ENCODE measurements at places on chromosomes 12 and 14.

DNA sequence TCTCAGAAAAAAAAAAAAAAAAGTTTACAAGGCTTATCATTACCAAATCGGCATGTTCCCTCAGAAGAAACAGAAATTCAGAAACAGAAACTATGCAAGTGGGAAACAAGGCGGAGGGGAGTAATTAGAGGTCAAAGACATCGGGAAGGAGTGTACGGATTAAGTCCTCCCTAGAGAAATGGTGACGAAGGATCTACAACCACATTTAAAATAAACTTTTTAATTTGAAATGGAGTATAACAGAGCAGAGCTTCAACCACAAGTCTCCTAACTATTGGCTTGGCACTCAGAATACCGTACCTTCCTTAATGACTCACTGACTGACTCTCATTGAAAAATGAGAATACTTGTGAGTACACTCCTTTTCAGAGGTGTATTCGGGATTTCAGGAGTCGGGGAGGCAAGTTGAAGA is 908 bp downstream of the ENTPD5 start:
- no peak for DNase-seq

- no peak for DNase-seq
Observed at GRCh38 chr12:24226745-24227350, 277.4 kb upstream of the SOX5 start.

- no peak for DNase-seq
Observed at GRCh38 chr12:47122602-47123001, 42.8 kb upstream of the AMIGO2 start.

DNA sequence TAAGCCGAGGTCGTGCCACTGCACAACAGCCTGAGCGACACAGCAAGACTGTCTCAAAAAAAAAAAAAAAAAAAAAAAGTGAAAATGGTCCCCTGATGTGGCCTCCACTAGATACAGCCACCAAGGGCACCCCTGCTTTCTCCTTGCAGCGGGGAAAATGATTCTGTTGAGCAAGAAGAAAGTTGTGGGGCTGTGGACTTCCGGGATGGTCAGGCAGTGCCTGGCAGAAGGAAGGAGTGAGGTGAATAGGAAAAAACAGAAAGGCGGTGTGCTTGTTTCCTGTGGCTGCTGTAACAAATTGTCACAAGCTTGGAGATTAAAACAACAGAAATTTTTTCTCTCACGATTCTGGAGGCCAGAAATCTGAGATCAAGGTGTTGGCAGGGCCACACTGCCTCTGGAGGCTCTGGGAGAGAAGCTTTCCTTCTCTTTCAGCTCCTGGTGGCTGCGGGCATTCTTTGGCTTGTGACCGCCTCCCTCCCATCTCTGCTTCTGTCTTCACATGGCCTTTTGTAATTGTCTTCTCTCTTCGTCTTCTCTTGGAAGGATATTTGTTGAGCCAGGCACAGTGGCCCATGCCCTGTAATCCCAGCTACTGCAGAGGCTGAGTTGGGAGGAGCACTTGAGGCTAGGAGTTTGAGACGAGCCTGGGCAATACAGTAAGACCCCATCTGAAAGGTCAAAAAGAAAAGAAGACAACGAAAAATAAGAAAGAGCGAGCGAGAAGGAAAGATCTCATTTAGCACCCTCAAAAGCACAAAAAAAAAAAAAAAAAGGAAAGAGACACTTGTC is 116.6 kb upstream of the MED13L start:
- no peak for DNase-seq

GRCh38 chr12:63955831-63956666 is 111.5 kb downstream of the SRGAP1 start:
- DNase-seq = no peak

DNA sequence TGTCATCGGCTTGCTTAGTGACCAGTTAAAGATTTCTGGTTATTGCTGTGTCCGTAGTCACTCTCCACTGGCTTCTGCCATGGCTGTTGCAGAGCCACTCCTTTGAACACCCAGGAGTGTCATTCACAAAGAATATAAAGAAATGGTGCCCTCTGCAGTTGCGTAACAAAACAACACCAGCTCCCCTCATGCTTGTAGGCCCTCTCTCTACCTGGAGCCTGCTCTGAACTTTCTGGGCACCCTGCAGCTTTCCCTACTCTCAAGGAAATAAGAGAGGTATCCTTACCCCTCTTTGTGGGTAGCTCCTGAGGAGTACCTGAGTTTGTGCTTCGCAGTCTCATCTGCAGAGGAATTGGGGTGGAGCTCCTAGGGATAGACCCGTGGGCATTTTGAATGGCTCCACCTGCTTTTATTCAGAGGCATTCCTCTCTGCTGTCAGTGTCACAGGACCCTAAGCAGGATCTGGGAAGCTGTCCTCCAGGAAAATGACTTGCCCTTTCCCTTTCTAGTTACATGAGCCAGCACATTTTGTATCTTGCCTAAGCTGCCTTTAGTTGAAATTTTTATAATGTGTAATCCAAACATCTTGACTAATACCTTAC is 97.2 kb upstream of the TMEM260 start:
- DNase-seq = no peak

GRCh38 chr14:29236848-29237247 is 470.3 kb downstream of the FOXG1 start:
- no peak for DNase-seq

GRCh38 chr12:673849-674248 is 10.6 kb upstream of the NINJ2 start:
- no peak for DNase-seq

DNA sequence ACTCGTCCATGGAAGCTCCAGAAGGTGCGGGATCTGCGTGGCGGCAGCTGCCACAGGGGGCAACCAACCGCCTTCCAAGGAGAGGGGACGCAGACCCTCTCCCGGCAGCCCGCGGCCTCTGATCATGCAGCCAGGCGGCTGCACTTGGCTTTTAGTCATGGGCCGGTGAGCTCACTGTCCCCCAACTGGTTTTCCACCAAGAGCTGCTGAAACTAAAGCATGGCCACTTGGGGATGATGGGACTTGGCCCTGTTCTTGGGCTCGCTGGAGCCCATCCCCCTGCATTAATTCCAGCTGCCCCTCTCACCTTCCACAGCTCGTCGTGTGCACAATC is 39.1 kb downstream of the CCDC85C start:
- DNase-seq = no peak

Measured in stimulated activated CD4-positive, alpha-beta T cell treated with anti-CD3 and anti-CD28 coated beads, Interleukin-12 subunit alpha, Interleukin-12 subunit beta, amount 100 ng/mL, for 24 hours (primary cell).